ENCODE measurements at places on chromosomes 3 and 15. TPM values are rescaled to one million over a fixed set of nuclear protein-coding genes. Genes with fewer than 3 reads are reported as not detected.

- no peaks in the 10 kb centered on the region for H3K4me1 ChIP-seq
- no peak overlapping the region for H3K27ac ChIP-seq
- DNase-seq: peak; percentile 28
- no peaks in the 10 kb centered on the region for H3K27me3 ChIP-seq
Measured at GRCh38 chr3:194344012-194344411, 7.1 kb downstream of the CPN2 start.

DNA sequence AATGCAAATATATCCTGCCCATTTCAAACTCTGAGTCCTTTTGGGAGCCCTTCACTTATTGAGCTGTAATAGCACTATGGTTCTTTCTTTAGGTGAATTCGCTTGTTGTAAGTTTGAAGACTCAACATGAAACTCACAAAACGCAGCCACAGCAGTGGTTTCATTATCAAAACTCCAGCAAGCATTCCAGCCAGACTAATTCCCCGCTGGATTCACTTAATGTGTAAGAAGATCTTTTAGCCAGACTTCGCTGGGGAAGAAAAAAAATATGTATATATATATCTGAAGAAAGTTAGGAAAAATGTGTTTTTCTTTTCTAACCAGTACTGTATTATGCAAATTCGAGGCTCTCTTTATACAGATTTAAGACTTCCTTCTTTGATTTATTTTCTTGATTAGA, 241.1 kb downstream of the WNT5A start:
- H3K4me1 ChIP-seq: no peaks in the 10 kb centered on the region
- no peaks in the 10 kb centered on the region for H3K27me3 ChIP-seq
- H3K4me3 ChIP-seq: no peak overlapping the region
- DNase-seq: no peak

DNA sequence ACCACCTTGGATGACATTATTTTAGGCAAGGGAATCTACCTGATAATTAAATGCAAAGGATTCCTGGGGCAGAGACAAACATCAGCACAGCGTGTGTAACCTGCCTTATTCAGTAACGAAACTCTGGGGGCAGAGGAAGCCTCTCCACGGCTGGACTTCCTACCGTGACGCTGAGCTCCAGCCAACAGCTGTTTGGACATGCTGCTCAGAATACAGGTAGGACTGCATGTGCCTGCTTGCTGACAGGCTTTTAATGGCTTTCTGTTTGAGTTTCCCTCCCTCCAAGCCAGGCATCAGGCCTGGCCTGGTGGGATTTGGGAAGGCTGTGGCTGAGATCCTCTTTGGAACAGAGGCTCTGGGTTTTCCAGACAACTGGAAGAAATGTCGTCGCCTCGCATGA, 150.6 kb downstream of the ADAMTS17 start:
- no peak overlapping the region for H3K27ac ChIP-seq
- DNase-seq: no peak
- H3K4me3 ChIP-seq: no peak overlapping the region
- H3K4me1 ChIP-seq: no peaks in the 10 kb centered on the region

- H3K4me3 ChIP-seq: no peak overlapping the region
- no peaks in the 10 kb centered on the region for H3K27me3 ChIP-seq
- H3K27ac ChIP-seq: no peak overlapping the region
- no peak for DNase-seq
- no peaks in the 10 kb centered on the region for H3K4me1 ChIP-seq
Measured at GRCh38 chr3:186187401-186188275, 78.7 kb upstream of the ETV5 start.

GRCh38 chr3:149004622-149005021, 13.3 kb downstream of the GYG1 start:
- H3K27ac ChIP-seq: no peak overlapping the region
- H3K36me3 ChIP-seq: 0 out of 2 replicates have a peak, but pooled peaks cover 2% of the 10 kb centered on the region
- H3K4me3 ChIP-seq: no peak overlapping the region
- no peaks in the 10 kb centered on the region for H3K27me3 ChIP-seq

GRCh38 chr15:52005748-52006701, 13.0 kb upstream of the MAPK6 start:
- H3K4me3 ChIP-seq: no peak overlapping the region
- H3K27ac ChIP-seq: no peak overlapping the region
- H3K4me1 ChIP-seq: peaks cover 9% of the 10 kb centered on the region
- DNase-seq: no peak
- H3K36me3 ChIP-seq: no peaks in the 10 kb centered on the region

DNA sequence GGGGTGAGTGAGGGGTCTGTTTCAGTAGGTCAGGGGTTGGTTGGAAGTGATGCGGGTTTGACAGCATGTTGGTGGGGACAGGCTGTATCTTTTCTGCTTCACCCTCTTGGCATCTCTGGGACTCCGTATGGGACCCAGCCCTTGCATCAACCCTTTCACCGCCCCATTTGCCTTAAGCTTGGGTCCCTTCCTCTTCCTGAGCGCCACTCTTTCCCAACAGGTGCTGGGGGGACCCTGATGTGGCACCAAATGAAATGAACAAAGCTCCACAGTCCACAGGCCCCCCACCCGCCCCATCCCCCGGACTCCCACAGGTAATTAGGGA, 1.1 kb downstream of the EIF4G1 start:
- no peaks in the 10 kb centered on the region for H3K27me3 ChIP-seq
- peaks cover 4% of the 10 kb centered on the region for H3K36me3 ChIP-seq
- no peak for DNase-seq
- peak overlapping the region; percentile 98 for H3K4me3 ChIP-seq

DNA sequence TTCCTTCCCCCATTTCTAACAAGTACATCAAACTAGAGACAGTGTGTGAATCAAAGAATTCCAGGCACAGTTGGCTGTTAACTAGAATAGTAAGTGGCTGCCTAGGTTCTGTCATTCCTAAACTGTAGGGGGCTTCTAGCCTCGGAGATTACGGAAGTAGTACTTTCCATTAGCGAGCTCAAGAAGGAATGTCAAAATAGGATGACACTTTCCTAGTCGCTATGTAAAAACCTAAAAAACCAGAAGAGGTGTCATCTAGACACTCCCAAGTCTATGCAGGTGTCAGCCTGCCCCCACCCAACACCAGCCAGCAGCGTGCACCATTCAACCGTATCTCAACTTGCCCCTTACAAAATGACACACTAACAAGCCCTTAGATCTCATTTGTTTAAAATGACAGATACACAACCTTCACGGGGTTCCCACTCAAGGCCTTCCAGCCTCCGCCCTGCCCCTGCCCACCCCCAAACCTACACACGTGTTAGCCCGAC, 874 bp downstream of the INO80 start:
- H3K4me3 ChIP-seq: peak overlapping the region; percentile 96
- peak; percentile 37 for DNase-seq
- H3K27ac ChIP-seq: peak overlapping the region; percentile 99
- no peaks in the 10 kb centered on the region for H3K27me3 ChIP-seq
- no peaks in the 10 kb centered on the region for H3K36me3 ChIP-seq
- H3K4me1 ChIP-seq: peaks cover 18% of the 10 kb centered on the region

DNA sequence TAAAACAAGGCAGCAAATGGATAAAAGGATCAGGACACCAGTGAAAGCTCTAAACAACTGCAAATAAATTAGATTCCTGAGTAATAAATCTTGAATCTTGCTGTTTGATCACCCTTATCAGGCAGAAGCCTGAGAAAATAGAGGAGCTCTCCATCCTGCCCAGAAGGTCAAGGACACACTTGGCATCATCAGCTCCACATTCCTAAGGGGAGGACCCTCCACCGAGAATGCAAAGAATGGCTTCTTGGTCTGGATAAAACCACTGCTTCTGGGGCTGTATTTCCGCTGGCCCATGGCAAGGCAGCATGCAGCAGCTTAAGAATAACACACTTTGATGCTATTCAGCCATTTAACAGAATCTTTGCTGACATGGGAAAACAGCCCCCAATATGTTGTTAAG, 108.9 kb upstream of the TSC22D2 start:
- H3K4me1 ChIP-seq: no peaks in the 10 kb centered on the region
- H3K27ac ChIP-seq: no peak overlapping the region
- DNase-seq: no peak
- H3K36me3 ChIP-seq: no peaks in the 10 kb centered on the region
- no peak overlapping the region for H3K4me3 ChIP-seq

GRCh38 chr15:94252223-94252766, 20.9 kb downstream of the MCTP2 start:
- no peak for DNase-seq
- H3K27ac ChIP-seq: no peak overlapping the region
- no peaks in the 10 kb centered on the region for H3K36me3 ChIP-seq
- H3K4me3 ChIP-seq: no peak overlapping the region

DNA sequence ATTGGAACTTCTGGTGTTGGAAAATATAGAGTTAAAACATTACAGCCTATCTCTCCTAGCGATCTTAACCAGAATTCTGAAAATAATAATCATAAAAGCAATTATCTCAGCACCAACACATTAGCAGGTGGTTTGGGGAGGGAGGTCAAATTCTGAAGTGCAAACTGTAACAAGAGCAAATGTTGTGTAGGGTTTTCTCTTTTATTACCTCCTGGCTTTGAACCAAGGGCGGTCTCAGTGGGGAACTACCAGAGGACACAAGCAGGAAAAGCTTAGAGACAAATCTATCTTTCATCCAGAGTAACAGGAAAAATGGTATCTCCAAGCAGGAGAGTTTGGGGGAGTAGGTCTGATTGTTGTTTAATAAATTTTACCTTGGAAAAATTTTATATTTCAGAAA, 5.5 kb upstream of the ARRDC4 start:
- DNase-seq: no peak
- no peak overlapping the region for H3K4me3 ChIP-seq
- H3K27me3 ChIP-seq: no peaks in the 10 kb centered on the region
- H3K4me1 ChIP-seq: peaks cover 10% of the 10 kb centered on the region
- H3K36me3 ChIP-seq: no peaks in the 10 kb centered on the region

- no peak for DNase-seq
- no peak overlapping the region for H3K27ac ChIP-seq
- no peaks in the 10 kb centered on the region for H3K4me1 ChIP-seq
Measured at GRCh38 chr3:168123201-168124176, 27.8 kb upstream of the GOLIM4 start.

GRCh38 chr3:104106276-104106675, 1260.4 kb upstream of the ALCAM start:
- no peaks in the 10 kb centered on the region for H3K36me3 ChIP-seq
- H3K4me1 ChIP-seq: peaks cover 3% of the 10 kb centered on the region
- no peak for DNase-seq
- H3K27me3 ChIP-seq: no peaks in the 10 kb centered on the region
- H3K27ac ChIP-seq: no peak overlapping the region
- H3K4me3 ChIP-seq: no peak overlapping the region

DNA sequence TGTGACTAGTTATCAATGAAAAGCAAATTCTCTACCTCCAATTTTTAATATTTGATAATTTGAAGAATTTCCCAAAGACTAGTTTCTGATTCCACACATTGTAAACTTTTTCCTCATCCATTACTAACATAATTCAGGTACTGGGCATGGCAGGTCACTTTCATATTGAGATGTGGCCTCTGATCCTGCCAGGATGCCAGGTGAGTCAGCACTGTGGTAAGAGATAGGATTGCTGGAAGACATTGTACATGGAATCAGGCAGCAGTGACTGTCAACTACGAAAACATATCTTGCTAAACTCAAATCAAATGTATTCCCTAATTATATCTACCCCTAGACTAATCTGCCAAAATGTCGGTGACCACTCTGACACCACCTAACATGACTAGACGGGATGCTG, 33.2 kb upstream of the POU1F1 start:
- no peak overlapping the region for H3K4me3 ChIP-seq
- DNase-seq: peak; percentile 40
- H3K27me3 ChIP-seq: no peaks in the 10 kb centered on the region
- H3K36me3 ChIP-seq: no peaks in the 10 kb centered on the region
- H3K27ac ChIP-seq: no peak overlapping the region
- H3K4me1 ChIP-seq: peaks cover 16% of the 10 kb centered on the region

DNA sequence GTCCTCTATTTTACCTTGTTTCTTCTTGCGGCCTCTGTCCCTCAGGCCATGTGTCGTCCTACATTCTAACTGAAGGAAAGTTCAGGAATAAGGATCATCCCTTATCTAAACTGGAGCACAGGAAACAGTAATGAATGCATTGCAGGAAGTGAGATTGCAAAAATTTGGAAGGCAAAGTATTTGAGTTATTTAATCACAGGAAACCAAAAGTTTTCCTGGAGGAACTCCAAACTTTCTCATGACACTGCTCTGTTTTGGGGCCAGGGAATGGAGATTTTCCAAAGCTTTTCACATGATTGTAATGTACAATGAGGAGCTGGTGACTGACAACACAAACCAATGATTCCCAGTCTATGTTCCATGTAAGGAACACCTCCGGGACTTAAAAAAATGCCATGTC, 57.8 kb upstream of the PLSCR4 start:
- H3K4me1 ChIP-seq: peaks cover 8% of the 10 kb centered on the region
- no peaks in the 10 kb centered on the region for H3K27me3 ChIP-seq
- no peak overlapping the region for H3K27ac ChIP-seq
- no peak overlapping the region for H3K4me3 ChIP-seq
- no peaks in the 10 kb centered on the region for H3K36me3 ChIP-seq
- DNase-seq: no peak

GRCh38 chr15:64013179-64014062, 32.9 kb downstream of the DAPK2 start:
- no peak for DNase-seq
- H3K27me3 ChIP-seq: no peaks in the 10 kb centered on the region
- H3K4me3 ChIP-seq: no peak overlapping the region
- peaks cover 31% of the 10 kb centered on the region for H3K4me1 ChIP-seq
- no peak overlapping the region for H3K27ac ChIP-seq
- no peaks in the 10 kb centered on the region for H3K36me3 ChIP-seq

DNA sequence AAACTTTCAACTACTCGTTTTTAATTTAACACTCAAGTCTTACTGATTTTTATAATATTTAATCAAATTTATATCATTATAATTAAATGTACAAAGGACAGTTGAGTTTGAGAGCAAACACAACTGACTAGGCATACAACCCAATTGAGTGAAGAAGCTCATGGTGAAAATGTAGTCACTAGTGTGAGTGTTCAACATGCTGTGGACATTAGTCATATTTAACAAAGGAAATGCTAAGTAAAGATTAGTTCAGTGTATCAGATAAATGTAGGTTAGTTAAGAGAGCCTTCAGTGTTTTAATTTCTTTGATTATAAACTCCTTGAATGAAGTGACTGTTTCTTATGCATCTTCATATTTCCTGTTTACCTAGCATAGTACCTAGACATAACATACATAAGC, 444.2 kb upstream of the GOLIM4 start:
- peaks cover 10% of the 10 kb centered on the region for H3K27me3 ChIP-seq
- H3K36me3 ChIP-seq: no peaks in the 10 kb centered on the region
- no peaks in the 10 kb centered on the region for H3K4me1 ChIP-seq
- H3K27ac ChIP-seq: no peak overlapping the region
- DNase-seq: no peak

- H3K4me1 ChIP-seq: peaks cover 4% of the 10 kb centered on the region
- no peak overlapping the region for H3K4me3 ChIP-seq
- no peak for DNase-seq
- H3K27ac ChIP-seq: no peak overlapping the region
- no peaks in the 10 kb centered on the region for H3K36me3 ChIP-seq
Measured at GRCh38 chr15:98776607-98777281, 128.4 kb downstream of the IGF1R start.

- no peak for DNase-seq
- 0 out of 2 replicates have a peak, but pooled peaks cover 3% of the 10 kb centered on the region for H3K4me1 ChIP-seq
- H3K27ac ChIP-seq: no peak overlapping the region
- H3K4me3 ChIP-seq: no peak overlapping the region
- no peaks in the 10 kb centered on the region for H3K27me3 ChIP-seq
Measured at GRCh38 chr15:70320482-70320881, 222.8 kb upstream of the TLE3 start.

The EPHB3 gene
- total RNA-seq: 6.5 TPM

The MAPK6 gene
- total RNA-seq: 57.4 TPM

The IGDCC3 gene
- total RNA-seq: 0.44 TPM

The ONECUT1 gene
- total RNA-seq: 1.3 TPM

The CLDN11 gene
- 0.22 TPM for total RNA-seq

The SV2B gene
- total RNA-seq: not detected

The TPRA1 gene
- 35.1 TPM for total RNA-seq

The MYRIP gene
- total RNA-seq: 0.44 TPM

The RPS27L gene
- 139 TPM for total RNA-seq

The LNP1 gene
- 1.6 TPM for total RNA-seq

The CRELD1 gene
- 18.7 TPM for total RNA-seq

The NANOGP8 gene
- total RNA-seq: not detected

The RAD51 gene
- total RNA-seq: 20.9 TPM

The TMEM40 gene
- total RNA-seq: 12.3 TPM

All from HCT116 (cell line).